GM12878 (cell line): ENCODE measurements at places on chromosomes 11 and 22. TPM values are rescaled to one million over a fixed set of nuclear protein-coding genes. Genes with fewer than 3 reads are reported as not detected.
A peak's percentile ranks its signal among the peaks of the same experiment; 100 is the strongest.

GRCh38 chr11:21289686-21290085 lies 620.3 kb downstream of the NELL1 start:
- no peak for DNase-seq

The MGAT3 gene
- polyA plus RNA-seq: 6.8 and 8.4 TPM in 2 replicates

The CAPN5 gene
- polyA plus RNA-seq: 0.04 TPM in 1 of 2 replicates, not detected in the other

- no peak for DNase-seq
These were observed 207.1 kb upstream of the ARHGAP20 start for GRCh38 chr11:110919241-110919922.

DNA sequence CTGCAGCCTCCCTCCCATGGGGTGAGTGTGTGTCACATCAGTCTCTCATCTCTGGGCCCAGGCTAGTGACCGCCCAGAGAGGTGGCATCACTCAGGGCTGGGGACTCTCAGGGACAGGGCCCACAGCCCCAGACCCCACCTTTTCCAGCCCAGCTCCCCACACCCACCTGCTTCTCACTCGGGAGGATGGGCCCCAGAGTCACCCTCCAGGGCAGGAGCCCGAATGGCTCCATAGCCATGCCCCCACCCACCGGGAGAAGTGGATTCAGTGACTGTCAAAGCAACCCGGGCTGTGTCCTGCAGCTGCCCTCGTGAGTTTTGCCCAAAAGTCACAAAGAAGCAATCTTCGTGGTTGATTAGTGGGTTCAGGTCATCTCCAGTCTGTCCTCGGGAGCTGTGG lies 26.0 kb downstream of the PARVG start:
- DNase-seq: no peak

The ART1 gene
- not detected in 2 replicates for polyA plus RNA-seq

GRCh38 chr11:33941637-33942160 lies 49.8 kb upstream of the LMO2 start:
- peak; percentile 33 for DNase-seq

The CARD18 gene
- polyA plus RNA-seq: not detected in 2 replicates

The CASP5 gene
- polyA plus RNA-seq: not detected in 2 replicates

- no peak for DNase-seq
These were observed 146.8 kb upstream of the TTC12 start for GRCh38 chr11:113167599-113167998.

DNA sequence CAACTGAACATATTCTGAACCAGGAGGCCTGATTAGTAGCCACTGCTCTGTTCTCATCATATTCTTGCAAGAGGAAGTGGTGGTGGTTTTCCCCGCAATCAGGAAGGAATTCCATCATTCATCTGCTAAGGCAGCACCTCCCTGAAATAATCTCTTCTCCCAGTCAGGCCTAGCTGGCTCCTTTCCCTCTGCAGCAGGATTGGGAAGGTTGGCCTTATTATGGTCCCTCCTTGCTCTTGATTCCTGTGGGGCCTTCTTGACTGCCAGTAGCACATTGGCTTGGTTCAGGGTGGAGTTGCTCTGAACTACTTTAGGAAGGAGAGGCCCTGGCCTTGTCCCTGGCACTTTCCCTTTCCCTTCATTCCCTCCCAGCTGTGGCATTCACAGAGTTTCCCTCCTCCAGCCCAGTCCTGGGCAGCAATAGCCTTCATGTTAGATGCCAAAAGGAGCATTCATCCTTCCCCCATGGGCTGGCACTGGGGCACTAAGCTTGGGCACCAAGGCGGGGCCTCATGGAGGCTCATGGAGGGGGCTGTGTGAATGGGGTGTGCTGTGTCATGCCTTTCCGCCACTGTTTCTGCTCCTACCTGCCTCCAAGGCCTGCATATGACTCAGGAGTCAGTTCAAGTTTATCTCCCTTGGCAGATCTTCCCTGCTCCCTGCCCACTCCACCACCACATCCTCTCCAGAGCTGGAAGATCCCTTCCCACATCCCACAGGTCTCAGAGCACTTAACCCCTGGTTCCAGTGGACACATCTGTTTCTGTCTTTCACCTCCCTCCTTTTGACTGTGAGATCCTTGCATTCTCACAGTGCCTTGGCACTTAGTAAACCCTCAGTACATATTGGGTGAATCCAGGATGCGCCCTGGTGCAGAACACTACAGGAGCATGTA lies 27.6 kb upstream of the CD44 start:
- DNase-seq: no peak
